MV-4-11 (cell line): ENCODE measurements at places on chromosomes 4 and X.
A peak's percentile ranks its signal among the peaks of the same experiment; 100 is the strongest.

DNA sequence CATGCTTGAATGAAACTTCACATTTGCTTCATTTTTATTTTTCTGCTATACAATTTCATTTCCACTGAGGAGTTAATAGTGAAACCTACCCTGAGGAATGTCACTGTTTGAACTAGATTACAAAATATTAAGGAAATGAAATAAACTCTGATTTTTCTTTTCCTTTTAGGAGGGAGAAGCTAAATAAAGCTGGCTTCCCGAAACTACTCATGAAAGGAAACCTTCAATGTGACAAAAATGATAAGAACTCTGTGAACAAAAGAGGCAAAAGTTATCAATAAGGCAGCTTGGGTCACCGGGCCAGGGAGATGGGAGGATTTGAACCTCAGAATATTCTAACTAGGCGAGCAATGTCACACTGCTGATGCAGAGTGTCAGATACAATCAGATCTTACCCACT is 185.2 kb downstream of the APBB2 start:
- no peak for DNase-seq

- no peak for DNase-seq
Measured at GRCh38 chr4:22614114-22614513, 78.6 kb upstream of the GBA3 start.

- DNase-seq: no peak
Measured at GRCh38 chr4:165328101-165328425, 594 bp downstream of the MSMO1 start.

DNA sequence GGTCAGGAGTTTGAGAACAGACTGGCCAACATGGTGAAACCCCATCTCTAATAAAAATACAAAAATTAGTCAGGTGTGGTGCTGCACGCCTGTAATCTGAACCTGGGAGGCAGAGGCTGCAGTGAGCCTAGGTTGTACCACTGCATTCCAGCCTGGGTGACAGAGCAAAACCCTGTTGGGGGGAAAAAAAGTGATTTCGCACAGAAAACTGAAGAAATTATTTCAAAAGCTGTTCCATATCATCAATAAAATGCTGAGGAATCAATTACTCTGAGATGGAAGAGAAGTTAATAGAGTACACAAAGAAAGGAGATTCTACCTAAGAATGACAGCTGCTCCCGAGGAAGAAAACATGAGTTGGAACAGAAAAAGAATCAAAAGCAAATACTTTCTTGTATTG is 95.9 kb downstream of the PDGFC start:
- no peak for DNase-seq

GRCh38 chr4:76060506-76060905 is 14.0 kb upstream of the ART3 start:
- DNase-seq: peak; percentile 44

GRCh38 chrX:26409636-26410035 is 193.7 kb downstream of the MAGEB5 start:
- no peak for DNase-seq

- no peak for DNase-seq
Measured at GRCh38 chrX:46263494-46263893, 281.7 kb downstream of the ZNF674 start.

GRCh38 chr4:91936311-91936710 is 367.5 kb upstream of the GRID2 start:
- DNase-seq: no peak

DNA sequence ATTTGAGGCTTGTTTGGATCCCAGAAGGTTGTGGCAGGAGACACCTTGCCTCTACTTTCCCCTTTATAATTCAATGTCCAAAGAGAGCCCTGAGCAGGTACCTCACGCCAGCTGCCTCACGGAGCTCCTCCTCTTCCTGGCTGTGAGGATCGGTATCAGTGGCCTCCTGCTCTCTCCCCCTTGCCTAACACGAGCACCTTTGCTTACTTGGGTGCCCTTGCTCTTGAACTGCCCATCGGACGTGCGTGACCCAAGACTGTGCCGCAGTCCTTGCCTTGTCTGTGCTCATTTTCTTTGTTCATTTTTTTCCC is 27.8 kb upstream of the MSANTD1 start:
- no peak for DNase-seq

DNA sequence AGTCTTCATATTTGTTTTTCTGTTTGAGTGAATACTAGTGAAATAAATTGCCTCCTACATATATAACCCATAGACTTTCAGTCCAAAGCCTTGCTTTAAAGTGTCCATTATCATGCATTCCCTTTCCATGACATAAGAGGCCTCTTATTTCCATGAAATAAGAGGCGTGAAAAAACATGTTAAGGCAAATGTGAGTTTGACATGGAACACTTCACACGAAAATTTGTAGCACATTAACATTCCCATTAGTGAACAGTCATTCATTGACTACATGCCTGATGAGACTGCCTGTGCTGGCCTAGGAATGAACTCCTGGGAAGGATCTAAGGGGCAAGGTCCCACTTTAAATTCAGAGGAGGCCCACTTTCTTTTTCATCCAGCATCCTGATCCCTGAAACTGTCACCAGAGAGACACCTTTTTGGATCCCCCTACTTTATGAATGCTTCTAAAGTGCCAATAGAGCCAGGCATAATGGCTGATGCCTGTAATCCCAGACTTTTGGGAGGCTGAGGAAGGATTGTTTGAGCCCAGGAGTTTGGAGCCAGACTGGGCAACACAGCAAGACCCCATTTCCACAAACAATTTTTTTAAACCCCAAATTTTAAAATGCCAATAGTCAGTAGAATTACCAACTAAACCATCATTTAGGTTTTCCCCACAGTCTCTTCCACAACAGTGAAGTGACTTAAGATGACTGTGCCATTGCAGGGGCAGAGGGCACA is 6.7 kb downstream of the RTL8B start:
- DNase-seq: no peak

DNA sequence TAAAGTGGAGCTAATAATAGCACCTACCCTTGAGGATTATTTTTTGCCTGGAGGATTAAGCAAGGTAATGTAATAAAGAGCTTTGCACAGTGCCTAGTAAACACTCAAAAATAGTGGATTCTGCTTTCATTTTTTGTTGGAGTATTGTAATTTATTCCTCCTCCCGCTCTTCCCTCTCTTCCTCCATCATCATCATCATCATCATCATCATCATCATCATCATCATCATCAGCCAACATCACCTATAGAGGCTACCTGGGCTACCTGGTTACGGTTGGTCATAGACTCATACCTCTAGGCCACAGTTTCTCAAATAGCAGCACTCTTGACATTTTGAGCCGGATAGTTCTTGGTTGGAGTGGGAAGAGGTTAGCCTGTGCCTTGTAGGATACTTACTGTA is 126.9 kb upstream of the TEX13A start:
- DNase-seq: no peak

GRCh38 chrX:153297376-153297775 is 24.2 kb downstream of the PNMA6F start:
- no peak for DNase-seq

GRCh38 chr4:16705341-16705740 is 193.1 kb downstream of the LDB2 start:
- DNase-seq: no peak

- DNase-seq: no peak
Measured at GRCh38 chr4:123168812-123169211, 227.8 kb upstream of the SPRY1 start.

- DNase-seq: peak; percentile 100
Measured at GRCh38 chr4:7649741-7650531, 215.2 kb upstream of the PSAPL1 start.

GRCh38 chr4:130131536-130131935 is 1035.6 kb downstream of the C4orf33 start:
- no peak for DNase-seq

DNA sequence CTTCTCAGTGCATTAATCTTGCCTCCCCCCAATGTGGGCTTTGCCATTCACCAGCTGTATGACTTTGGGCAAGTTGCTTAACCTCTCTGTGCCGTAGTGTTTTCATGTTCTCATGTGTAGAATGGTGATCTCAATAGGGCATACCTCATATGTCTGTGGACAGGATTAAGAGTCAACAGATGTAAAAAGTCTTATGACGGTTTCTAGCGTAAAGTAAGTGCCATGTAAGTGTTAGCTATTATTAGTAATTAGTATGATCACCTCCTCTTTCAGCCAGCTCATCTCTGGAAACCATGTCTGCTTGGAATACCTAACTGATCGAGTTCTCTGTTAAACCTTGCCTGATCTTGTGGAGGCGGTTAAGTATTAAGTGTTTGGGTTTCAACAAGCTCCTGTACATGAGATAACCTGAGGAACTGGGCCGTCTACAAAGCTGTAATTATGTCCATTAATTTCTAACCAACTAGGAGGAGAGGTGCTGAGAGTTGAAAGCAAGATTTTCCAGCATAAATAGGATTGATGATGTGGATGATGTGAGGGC is 66.3 kb downstream of the TSC22D3 start:
- no peak for DNase-seq

DNA sequence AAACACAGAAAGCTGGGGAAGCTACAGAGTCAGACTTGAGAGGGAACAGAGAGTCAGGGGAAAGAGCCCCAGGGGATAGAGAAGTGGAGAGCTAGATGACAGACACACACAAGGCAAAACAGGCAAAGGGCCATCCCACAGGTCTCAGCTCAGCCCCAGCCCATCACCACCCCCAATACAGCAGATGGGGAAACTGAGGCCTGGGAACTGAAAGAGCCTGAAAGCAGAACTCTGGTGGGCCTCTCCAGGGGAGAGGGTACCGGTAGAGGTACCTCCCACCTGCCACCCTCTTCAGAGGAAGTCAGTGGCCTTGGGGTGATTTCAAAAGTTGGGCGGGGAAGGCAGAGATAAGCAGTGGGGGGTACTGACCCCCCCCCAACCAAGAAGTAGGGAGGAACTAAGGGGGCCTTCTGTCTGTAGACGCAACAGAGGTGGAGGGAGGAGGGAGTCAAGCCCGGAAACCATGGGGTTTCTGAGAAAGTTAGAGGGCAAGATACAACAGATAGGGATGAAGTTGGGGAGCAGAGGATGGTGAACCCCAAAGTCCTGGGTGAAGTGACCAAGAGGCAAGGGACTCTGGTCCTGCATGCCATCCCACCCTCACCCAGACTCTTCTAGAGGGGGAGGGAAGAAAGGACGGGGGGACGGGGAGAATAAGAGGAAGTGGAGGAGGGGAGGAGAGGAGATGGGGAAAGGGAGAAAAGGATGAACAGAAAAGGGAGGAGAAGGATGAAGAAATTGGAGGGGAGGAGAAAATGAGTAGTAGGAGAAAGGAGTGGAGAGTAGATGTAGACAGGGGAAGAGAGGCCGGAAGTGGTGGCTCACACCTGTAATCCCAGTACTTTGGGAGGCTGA is 3.2 kb downstream of the GATA1 start:
- DNase-seq: no peak

DNA sequence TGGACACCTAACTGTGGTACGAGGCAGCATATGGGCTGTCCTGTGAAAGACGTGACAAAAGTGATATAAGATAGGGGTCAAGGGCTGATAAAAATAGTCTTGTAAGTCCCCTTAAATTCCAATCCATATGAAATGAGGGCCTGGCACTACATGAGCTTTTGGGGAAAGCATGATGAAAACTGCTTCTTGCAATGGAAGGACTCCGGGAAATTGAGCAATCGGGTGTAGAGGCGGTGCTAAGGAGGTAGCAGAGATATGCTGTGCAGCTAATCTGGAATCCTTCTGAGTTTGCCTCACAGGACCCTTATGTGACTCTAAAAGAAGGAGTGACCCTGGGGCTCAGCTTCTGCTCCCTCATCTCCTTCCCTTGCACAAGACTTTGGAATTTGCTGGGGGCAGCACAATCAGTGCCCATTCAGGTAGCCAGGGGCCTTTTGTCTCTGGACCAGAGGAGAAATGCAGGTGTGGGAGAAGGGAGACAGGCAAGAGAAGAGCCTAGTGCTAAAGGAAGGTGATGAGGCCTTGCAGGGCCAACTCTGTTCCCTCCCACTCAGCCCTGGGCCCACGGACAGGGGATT is 12.8 kb downstream of the CLDN2 start:
- no peak for DNase-seq

DNA sequence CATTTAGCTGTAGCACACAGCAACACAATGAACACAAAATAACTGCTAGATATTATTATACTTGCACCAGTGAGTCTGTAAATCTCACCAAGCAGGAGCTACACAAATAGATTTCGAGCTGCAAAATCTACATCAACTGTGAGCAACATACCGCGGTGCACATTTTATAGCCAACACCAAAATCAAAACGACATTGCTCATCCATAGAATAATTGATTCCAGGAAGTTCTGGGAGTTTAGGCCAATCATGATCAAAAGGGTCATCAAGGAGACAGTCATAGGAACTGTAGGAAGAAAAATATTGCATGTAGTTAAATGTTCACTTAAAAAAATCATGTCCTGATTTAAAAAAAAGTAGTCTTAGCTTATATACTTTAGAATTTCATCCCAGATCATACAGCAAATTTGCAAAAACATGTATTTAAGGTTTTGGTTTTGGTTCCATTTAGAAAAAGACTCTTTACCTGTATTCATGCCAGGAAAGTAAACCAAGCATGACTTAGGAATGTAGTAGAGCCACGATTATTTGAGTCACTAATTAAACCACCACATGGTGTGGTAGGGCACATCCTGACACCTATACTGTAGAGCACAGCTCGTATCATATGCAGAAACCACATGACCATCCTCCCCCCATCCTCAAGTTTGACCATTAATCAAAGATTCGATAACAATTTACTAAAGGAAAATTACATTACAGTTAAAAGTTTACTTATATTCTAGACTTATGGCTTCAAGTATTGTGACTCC is 250.4 kb downstream of the ADAMTS3 start:
- no peak for DNase-seq

DNA sequence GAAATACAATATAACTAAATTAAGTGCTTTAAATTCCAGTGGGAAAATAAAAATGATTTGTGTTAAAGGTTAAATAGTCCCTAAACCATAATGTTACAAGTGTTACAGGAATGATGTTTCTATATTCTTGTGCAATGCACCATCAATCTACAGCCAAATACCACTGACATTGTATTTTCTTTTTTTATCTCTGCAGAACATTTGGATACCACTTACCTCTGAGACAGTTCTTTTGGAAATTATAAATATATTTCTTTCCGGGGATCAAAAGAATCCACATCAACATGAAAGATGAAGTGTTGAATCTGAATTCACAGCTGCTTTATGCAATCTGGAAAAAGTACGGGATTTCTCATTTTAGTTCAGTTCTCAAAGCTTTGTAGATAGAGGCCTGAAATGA is 518.3 kb upstream of the AGA start:
- no peak for DNase-seq

- DNase-seq: peak; percentile 51
Measured at GRCh38 chrX:148593987-148594386, 93.6 kb downstream of the AFF2 start.

- DNase-seq: no peak
Measured at GRCh38 chr4:153039542-153040185, 103.5 kb downstream of the FHDC1 start.
